ENCODE measurements at places on chromosomes 5 and 9. TPM values are rescaled to one million over a fixed set of nuclear protein-coding genes. Genes with fewer than 3 reads are reported as not detected.

TAF11L5 gene
- not detected for total RNA-seq

PLPPR1 gene
- total RNA-seq = not detected

TNC gene
- total RNA-seq = 364 TPM

FRMPD1 gene
- total RNA-seq = not detected

LTC4S gene
- 2.3 TPM for total RNA-seq

RFESD gene
- total RNA-seq = 2.2 TPM

CEP72 gene
- 2.3 TPM for total RNA-seq

PDCD1LG2 gene
- total RNA-seq = 22.8 TPM

SPATA31E1 gene
- total RNA-seq = not detected

KIF12 gene
- total RNA-seq = not detected

FOXD4L3 gene
- total RNA-seq = 0.10 TPM

SPAAR gene
- total RNA-seq = 0.26 TPM

C8G gene
- 0.72 TPM for total RNA-seq

EGR1 gene
- total RNA-seq = 7.8 TPM

SPINK13 gene
- not detected for total RNA-seq

SEMA6A gene
- 0.23 TPM for total RNA-seq

MARCHF6 gene
- 119 TPM for total RNA-seq

MAML1 gene
- total RNA-seq = 9.7 TPM

PCAT7 gene
- total RNA-seq = not detected

PHYHD1 gene
- 9.3 TPM for total RNA-seq

PDE6A gene
- total RNA-seq = not detected

FBP2 gene
- total RNA-seq = not detected

EDIL3 gene
- total RNA-seq = 324 TPM

PROB1 gene
- 1.3 TPM for total RNA-seq

MYMK gene
- not detected for total RNA-seq

ANKRD34B gene
- not detected for total RNA-seq

PKD2L2 gene
- total RNA-seq = not detected

DRD1 gene
- total RNA-seq = 1.2 TPM

SWI5 gene
- total RNA-seq = 35.3 TPM

SH3GL2 gene
- total RNA-seq = 0.07 TPM

PCDHAC1 gene
- total RNA-seq = 0.07 TPM

TMEM174 gene
- total RNA-seq = not detected

CAAP1 gene
- 17.4 TPM for total RNA-seq

EIF4EBP3 gene
- 2.6 TPM for total RNA-seq

HSD17B3 gene
- total RNA-seq = not detected

CCDC152 gene
- 0.26 TPM for total RNA-seq

All from smooth muscle cell of the pulmonary artery (primary cell).